Muscle of arm (tissue), 14 donors: ENCODE measurements at places on chromosomes 5 and 9. TPM values are rescaled to one million over a fixed set of nuclear protein-coding genes. Genes with fewer than 3 reads are reported as not detected.
A peak's percentile ranks its signal among the peaks of the same experiment; 100 is the strongest.

DNA sequence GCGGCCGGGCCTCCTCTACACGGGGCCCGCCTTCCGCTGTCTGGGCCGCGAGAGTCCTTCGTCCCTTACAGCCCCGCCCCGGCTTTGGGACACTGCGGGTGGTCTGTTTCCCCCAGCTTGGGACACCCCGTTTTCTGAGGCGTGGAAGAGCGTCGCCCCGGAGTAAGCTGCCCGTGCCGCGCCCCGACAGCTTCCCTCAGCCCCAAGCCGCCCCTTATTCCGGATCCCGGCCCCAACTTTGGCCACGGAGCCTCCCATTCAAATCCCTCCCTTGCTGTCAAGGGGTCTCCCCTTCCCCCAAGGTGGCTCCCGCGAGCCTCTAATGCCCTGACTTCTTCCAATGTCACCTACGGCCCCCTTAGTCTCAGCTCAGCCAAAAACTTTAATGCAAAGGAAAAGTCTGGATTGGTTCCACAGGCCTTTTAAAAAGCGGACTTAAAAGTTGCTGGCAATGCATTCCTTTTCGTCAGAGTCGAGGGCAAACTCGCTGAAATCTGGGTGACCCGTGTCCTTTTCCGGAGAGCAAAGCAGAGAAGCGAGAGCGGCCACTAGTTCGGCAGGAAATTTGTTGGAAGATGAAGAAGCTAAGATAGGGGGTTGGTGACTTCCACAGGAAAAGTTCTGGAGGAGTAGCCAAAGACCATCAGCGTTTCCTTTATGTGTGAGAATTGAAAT, 19.8 kb downstream of the EXOSC2 start:
- peak; percentile 44 for DNase-seq

DNA sequence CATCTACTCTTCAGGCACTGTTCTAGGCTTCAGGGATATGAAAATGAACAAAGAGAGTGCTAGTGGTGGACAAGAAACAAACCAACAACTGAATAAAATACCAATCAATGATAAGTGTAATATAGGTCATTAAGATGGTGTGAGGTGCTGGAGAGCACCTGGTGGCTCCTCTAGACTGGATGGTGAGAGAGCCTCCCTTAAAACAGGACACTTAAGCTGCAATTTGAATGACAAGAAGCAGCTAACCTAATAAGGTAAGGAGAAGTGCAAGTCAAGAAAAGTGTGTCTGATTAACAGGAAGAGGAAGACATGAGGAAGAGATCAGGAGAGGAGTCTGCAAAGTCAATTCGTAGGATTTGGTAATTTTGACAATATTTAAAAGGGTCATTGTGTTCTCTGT, 23.1 kb downstream of the JAKMIP2 start:
- no peak for DNase-seq

GRCh38 chr9:92265154-92265553, 28.3 kb downstream of the IARS1 start:
- no peak for DNase-seq

DNA sequence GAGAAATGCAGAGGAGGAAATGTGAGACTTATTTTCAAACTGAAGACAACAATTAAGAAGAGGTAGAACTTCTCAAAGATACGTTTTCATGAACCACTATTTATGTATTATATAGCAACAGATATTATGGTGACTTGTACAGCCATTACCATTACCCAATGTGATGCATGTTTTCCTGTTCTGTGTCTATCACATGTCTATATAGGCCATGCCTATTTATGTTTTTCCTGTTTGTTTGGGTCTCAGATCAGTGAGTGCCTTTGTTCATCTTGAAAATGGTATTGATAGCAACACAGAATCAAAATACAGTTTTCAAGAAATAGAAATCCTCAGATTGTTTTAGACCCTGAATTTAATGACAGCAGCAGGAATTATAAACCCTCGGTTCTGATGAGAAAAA, 44.0 kb downstream of the DAPK1 start:
- DNase-seq: no peak

DNA sequence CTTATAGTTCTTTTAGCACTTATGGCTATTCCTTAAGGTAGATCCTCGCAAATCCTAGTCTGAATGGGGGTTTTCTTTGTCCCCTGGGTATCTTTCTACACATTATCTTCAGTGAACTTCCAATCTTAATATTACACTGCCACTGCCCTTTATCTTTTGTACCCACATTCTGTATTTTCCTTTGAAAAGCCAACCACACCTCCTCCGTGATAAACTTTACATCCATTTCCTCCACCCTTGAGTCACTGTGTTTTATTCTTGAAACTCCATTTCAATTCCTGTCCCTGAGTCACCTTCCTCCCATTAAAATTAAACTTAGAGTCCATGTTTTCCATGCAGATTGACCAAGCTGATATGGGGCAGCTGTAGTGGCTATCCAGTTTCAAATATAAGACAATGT, 43.2 kb upstream of the RICTOR start:
- DNase-seq: no peak

- no peak for DNase-seq
These were observed 59.7 kb upstream of the SNCAIP start for GRCh38 chr5:122252319-122252718.

DNA sequence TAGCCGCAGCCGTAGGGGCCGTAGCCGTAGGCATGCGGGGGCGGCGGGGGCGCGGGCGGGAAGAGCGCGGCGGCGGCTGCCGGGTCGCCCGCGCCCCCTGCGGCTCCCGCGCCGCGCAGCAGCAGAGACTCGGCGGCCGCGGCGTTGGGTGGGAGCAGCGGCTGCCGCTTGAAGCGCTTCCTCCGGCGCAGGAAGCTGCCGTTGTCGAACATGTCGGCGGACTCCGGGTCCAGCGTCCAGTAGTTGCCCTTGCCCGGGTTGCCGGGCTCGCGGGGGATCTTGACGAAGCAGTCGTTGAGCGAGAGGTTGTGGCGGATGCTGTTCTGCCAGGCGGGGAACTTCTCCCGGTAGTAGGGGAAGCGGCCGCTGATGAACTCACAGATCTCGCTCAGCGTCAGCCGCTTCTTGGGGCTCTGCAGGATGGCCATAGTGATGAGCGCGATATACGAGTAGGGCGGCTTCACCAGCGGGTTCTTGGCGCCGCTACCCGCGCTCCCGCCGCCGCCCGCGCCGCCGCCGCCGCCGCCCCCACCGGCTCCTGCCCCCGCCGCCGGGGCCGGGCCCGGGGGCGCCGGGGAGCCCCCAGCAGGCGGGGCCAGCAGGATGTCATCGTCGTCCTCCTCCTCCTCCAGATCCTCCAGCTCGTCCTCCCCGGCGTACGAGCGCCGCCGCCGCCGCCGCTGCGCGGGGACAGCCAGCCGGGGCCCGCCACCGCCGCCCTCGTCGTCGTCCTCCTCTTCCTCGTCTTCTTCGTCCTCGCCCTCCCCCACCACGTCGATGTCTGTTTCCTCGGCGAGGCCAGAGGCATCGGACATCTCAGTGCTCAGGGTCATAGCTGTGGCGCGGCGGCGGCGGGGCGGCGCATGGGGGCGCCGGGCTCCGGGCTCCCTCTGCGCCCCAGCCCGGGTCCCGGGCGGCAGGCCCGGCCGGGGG, 781 bp downstream of the FOXD1 start:
- DNase-seq: no peak

- DNase-seq: no peak
These were observed 246.6 kb downstream of the DEPDC1B start for GRCh38 chr5:60453186-60453976.

Gene ATG10
- 12.0 TPM for polyA plus RNA-seq

Gene IL13
- polyA plus RNA-seq: not detected

- DNase-seq: no peak
These were observed 19.6 kb upstream of the TOMM5 start for GRCh38 chr9:37611961-37612360.

Gene IRX1
- polyA plus RNA-seq: not detected

Gene GMCL2
- polyA plus RNA-seq: not detected
